NCI-H2029 (cell line): ENCODE measurements at places on chromosomes 4 and X.

DNA sequence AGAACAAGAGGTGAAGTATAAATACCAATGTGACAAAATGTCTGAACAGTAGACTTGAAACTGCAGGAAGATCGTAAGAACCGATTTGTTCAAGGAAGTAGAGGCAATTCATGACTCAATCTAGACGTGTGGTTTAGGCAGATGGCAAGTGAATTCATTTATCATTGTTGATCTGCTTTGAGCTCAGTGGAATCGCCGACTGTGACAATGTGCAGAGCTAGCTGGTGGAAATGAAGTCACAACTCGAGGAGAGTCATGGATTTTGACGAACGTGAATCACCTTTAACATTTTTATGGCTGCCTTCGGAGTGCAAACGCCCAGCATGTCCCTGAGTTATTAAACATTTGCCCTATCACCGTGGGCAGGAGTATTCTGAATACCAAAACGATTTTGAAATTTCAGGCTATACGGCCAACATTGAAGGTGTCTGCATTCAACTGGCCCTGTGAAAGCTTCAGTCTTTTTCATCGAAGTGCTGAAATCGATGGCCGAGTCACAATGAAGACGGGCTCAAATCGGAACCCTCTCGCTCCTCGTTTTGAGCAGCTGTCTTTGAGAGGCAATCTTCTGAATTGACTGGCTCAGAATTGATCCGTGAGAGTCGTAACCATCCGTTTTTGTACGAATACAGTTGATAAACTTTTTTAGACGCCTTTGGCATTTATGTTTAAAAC is 689 bp upstream of the OGT start:
- no peak for DNase-seq

DNA sequence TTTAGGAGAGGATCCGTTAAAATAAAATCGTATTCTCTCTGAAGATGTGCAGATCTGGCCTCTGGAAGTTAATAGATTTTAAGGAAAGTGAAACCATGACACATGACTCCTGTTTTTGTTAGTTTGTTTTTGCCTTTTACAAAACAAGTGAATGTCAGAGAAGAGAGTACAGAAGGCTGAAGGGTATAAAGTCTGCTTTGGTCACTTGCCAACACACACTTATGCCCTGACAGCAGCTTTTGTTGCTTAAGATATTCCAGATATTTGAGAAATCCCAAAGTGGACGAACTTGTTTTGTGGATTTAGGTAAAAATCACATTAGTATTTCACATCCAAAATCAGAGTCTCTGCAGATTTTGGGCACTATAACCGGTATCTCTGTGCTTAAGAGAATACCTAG is 192.4 kb upstream of the RASGEF1B start:
- DNase-seq = peak; percentile 11

DNA sequence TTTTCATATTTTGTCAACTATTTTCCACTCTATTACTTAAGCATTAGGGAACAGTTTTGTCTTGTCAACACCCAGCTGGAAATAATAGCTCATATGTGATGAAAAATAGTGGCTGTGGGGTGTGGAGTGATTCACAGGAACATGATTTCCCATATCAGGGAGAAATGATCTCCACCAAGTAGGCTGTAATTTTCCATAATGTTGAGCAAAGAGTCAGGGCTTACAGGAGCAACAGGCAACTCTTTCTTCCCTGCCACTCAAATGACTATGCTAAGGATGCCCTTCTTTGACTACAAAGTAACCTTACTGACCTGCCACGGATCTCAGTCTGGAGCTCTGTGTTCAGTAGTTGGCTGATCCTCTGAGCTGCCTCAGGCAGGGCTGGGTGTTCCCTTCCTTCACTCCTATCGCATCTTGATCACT is 90.0 kb upstream of the GATB start:
- DNase-seq = no peak

- no peak for DNase-seq
Measured at GRCh38 chr4:138034871-138035270, 207.3 kb downstream of the SLC7A11 start.

- DNase-seq = no peak
Measured at GRCh38 chr4:83516042-83516772, 19.7 kb upstream of the GPAT3 start.

GRCh38 chr4:82136161-82136801 is 237.5 kb downstream of the HNRNPD start:
- DNase-seq = no peak

GRCh38 chrX:133390676-133391075 is 24.6 kb downstream of the GPC4 start:
- DNase-seq = no peak

DNA sequence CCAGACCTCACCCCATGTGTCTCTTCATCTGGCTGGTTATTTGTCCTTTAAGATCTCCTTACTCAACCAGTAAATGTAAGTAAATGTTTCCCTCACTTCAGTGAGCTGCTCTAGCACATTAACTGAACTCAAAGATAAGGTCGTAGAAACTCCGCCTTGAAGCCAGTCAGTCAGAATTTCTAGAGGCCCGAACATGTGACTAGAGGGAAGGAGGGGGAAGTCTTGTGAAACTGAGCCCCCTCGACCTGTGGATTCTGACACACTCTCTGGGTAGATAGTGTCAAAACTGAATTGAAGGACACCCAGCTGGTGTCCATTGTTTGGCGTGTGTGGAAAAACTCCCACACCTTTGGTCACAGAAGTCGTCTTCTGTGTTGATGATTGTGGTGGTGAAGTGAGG is 933.9 kb downstream of the ADGRL3 start:
- no peak for DNase-seq

DNA sequence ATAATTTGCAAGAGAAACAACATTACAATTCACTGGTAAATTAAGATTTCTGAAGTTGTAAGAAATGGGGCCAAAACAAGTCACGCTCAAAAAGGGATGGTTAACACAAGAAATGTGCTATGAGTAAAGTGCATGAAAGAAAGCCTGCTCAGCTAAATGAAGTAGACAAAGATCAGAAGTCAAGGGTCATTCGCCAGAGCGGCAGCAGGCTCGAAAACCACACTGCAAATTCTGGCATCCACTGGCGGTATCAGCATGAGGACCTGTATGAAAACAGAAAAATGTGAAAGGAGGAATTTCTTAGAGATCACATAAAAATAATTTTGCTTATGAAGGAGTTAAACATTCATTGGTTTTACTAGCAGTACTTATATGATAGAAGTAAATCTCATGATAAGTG is 49.6 kb downstream of the FBXL5 start:
- no peak for DNase-seq

DNA sequence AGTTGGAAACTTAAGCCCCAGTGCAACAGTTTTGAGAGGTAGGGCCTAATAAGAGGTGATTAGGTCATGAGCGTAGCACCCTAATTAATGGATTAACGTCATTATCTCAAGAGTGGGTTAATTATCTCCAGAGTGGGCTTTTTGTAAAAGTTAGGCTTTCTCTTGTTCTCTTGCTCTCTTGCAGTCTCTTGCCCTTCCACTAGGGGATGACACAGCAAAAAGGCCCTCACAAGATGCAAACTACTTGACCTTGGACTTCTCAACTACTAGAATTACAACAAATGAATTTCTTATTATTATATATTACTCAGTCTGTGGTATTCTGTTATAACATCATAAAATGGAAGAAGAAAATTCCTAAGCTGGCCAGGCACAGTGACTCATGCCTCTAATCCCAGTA is 22.1 kb upstream of the NDST3 start:
- DNase-seq = no peak

GRCh38 chr4:154367659-154368058 is 123.9 kb downstream of the DCHS2 start:
- DNase-seq = no peak

DNA sequence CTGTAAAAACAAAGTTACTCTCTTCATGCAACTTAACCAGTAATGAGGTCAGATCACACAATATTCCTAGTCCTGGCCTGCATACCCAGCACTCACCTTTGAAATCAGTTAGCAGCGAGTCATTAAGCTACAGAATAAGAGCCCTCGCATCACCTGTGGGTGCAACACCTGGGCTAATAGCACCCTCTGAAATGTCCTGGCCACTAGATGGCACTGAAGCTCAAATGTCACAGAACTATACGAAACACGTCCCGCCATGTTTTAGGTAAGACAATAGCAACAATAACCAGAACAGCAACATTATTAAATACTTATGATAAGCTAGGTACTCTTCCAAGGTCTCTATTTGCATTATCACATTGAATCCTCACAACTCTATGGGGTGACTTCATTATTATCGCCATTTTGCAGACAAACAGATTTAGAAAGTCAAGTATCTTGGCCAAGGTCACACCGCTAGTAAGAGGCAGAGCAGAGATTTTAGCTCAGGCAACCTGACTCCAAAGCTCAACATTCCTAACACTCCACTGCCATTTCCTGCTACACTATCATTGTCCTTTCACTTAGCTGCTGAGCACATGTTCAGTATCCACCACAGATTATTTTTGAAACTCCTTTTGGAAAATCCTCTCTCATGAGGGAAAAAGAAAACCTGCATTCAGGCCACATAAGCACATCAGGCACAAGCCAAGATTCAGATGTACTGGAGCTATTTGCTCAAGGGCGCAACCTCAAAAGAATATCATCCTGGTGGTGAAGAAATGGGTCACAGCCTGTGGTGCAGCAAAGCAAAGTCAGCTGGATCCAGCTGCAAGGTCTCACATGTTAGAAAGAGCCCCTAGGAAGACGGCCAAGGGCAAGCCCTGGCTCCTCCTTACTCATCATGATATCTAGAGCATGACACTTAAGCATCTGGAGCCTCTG is 59.5 kb upstream of the KDR start:
- no peak for DNase-seq

GRCh38 chrX:80749404-80749803 is 60.3 kb downstream of the BRWD3 start:
- DNase-seq = no peak

DNA sequence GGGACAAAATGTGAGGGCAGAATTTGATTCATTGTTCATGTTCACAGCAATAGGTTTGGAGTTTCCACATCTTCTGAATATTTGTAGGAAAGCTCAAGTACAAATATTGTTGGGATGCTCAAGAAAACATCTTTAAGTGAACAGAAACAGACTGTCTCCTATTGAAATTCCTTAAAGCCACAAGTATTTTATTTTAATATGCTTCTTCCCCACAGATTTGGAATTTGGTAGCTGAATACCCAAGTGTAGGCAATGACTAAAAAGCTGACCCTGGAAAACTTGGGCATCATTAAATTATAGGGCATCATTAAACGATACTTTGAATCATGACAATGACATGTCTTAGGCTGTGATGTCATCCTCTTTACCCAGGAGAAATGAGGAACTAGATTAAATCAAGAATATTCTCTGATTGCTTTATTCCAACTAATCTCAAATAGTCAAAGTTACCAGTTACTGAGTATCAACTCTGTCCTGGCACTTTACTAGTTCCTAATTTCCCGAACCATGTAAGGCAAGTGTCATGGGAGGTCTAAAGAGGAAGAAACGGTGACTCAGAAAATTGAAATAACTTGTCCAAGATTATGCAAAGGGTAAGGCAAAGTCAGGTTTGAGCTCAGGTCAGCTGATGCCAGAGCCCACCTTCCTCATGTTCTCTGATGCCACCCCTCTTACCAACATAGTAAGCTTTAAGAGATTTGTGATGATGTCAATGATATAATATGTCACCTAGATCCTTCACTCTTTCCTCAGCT is 223.1 kb upstream of the LEF1 start:
- no peak for DNase-seq

DNA sequence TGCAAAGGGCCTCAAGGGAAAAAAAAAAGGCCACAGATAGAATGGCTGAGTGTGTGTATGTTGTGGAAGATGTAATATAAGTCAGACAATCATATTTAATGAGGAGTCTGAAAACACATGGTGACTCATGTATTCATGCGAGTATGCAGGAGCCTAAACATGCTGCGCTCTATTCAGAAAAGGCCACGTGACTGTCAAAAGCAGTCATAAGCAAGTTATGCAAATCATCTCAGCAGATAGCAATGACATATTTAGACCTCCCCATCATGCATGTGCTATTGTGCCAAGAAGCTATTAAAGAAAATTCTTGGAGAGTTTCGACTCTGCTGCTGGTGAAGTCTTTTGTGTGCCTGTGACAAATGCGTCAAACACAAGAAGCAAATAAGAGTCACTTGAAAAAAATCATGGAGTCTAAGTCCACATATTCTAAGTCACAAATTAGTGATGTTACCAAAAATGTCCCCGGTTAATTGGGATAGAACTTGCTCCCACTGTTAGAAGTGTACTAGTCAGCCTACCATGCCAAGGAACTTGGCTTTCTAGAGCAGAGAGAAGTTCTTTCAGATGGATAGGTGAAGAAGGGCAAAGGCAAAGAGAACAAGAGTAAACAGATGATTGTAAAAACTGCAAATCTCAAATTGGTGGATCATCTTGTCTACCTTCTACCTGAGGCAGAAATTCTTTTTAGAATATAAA is 5.0 kb downstream of the LNX1 start:
- DNase-seq = no peak

GRCh38 chr4:141486375-141486997 is 149.9 kb upstream of the IL15 start:
- no peak for DNase-seq
